ENCODE measurements at places on chromosomes 16 and 17.
A peak's percentile ranks its signal among the peaks of the same experiment; 100 is the strongest.

DNA sequence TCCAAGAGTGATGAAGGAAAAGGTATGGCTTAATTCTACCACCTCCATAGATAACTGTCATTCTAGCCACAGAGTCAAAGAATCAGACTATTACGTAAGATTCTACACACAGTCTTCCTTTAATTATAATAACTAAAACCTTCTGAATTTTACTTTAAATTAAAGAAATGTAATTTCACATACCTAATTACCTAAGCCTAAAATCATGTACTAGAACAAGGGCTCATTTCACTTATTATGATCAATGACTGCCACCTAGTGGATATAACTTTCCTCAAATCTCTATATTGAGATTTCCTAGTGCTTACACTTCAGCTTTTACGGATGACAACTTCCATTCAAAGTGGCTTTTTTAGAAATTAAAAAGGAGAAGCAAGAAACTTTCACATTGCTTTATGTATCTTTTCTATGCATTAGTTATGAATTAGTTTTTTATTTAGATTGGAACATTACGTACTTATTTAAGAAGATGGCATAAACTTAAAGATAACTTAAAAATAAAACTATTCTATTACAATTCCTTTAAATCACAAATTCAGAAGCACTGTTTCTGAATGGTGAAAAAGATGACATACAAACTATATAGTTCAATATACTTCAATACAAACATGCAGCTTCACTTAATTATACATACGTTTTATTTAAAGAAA is 18.2 kb upstream of the ABCA10 start:
- no peak for DNase-seq

- no peak for DNase-seq
Measured at GRCh38 chr16:22183901-22184614, 21.8 kb downstream of the SDR42E2 start.

DNA sequence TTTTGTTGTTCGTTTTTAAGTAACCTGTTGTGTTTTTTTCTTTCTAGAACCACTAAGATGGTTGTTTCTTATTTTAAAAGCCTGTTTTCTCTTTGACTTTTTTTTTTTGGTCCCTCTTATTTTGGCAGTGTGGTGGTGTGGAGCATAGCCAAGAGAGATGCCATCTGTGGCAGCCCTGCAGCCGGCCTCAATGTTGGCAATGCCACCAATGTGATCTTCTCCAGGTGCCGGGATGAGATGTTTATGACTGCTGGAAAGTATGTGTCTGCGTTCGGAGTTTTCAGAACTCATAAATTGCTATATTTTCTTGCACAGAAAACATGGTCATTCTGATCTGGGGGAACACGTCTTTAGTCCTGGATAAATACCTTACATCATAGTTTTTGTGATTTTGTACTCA is 17.6 kb downstream of the CFAP52 start:
- no peak for DNase-seq

DNA sequence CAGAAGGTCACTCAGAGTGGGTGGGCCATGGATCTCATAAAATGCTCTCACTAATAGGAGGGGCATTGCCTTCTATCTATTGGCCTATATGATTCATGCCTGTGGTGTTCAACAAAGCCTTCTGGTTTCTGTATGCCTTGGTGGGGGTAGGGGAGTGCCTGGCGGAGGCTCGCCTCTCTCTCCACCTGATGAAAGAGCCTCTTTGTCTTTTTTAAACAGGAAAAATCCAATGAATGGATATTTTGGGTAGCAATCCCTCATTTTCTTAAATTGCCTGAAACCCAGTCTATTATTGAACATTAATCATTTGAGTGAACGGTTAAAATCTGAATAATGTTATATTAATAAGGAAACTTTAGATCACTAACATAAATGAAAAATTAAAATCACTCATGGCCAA is 90.6 kb downstream of the TOX3 start:
- no peak for DNase-seq

GRCh38 chr16:49700251-49701064 is 155.5 kb downstream of the ZNF423 start:
- DNase-seq = no peak

DNA sequence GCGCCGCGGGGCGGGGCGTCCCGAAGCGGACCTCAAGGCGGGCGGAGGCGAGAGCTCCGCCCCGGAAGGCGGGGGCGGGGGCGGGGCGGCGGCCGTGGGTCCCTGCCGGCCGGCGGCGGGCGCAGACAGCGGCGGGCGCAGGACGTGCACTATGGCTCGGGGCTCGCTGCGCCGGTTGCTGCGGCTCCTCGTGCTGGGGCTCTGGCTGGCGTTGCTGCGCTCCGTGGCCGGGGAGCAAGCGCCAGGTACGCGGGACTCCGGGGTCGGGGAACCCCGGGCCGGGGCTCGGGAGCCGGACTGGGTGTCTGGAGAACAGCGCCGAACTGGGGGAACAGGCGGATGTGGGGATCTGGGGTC is at the start of gene TNFRSF12A:
Gene TNFRSF12A, plus strand, starts transcription at position 122 of the 357 bp plus-strand sequence. Its CDS starts 30 bp downstream, at position 152.
- peak; percentile 56 for DNase-seq

- no peak for DNase-seq
Measured at GRCh38 chr16:11374255-11374654, 29.0 kb downstream of the RMI2 start.

GRCh38 chr16:65038100-65038499 is 83.8 kb downstream of the CDH11 start:
- DNase-seq = no peak

GRCh38 chr16:57297856-57298255 is 13.4 kb upstream of the PLLP start:
- peak; percentile 46 for DNase-seq

DNA sequence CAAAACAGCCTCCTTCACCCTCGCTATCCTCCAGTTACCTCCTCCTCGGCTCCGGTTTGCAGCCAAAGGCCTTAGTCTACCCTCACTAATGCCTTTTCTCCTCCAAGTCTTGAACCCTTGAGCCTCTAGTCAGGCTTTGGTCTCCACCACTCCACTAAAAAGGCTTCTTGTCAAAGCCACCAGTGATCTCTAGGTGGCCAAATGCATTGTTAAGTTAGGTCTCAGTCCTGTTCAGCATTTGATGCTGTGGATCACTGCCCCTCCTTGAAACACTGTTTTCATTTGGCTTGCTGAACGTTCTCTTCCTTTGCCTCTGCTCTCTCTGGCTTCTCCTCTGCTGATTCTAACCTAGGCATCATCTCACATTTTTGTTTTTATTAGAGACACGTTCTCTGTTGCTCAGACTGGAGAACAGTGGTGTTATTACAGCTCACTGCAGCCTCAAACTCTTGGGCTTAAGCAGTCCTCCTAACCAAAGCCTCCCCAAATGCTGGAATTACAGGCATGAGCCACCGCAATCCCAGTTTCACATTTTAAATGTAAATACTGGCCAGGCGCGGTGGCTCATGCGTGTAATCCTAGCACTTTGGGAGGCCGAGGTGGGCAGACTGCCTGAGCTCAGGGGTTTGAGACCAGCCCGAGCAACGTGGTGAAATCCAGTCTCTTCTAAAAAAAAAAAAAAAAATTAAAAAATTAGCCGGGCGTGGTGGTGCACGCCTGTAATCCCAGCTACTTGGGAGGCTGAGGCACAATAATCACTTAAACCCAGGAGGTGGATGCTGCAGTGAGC is 1.1 kb downstream of the SGF29 start:
- no peak for DNase-seq

- DNase-seq = no peak
Measured at GRCh38 chr17:76077584-76078110, 1.3 kb upstream of the ZACN start.
